ENCODE measurements at places on chromosomes 1 and 21. TPM values are rescaled to one million over a fixed set of nuclear protein-coding genes. Genes with fewer than 3 reads are reported as not detected.

The LENEP gene
- not detected for total RNA-seq

The RUSC1 gene
- total RNA-seq = 36.0 TPM

The GBP5 gene
- total RNA-seq = not detected

The IVL gene
- not detected for total RNA-seq

The TMEM61 gene
- total RNA-seq = not detected

The ETV3L gene
- not detected for total RNA-seq

The TSPEAR gene
- total RNA-seq = not detected

The FLG gene
- total RNA-seq = not detected
